NCI-H187 treated with DMSO at 0.1 percent for 48 hours (cell line): ENCODE measurements at places on chromosomes 11 and 22.

DNA sequence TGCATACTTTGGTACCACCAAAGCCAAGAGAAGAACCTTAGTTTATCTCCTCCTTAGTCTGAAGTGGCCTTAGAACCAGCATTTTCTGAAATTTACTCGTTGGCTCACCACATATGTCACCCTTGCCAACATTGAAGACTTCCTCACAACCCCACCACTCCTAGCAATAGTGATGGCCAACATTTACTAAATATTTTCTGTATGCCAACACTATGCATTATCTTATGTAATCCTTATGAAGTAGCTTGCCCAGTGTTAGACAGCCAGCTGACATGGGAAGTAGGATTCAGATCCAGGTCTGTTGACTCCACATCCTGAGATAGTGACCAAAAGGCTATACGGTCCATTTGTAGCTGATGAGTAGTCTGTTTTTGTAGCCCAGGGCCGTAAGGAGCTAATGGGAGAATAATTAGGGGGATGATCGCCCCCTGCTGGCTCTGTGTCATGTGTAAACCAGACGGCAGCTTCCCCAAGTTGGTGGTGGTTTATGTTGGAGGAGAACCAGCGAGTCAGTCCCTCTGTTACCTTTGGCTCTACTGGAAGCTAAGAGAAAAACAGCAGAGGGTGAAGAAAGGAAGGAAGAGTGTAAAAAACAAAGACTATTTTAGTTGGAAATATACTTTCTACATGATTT, 120.5 kb upstream of the RASSF10 start:
- no peak for DNase-seq

DNA sequence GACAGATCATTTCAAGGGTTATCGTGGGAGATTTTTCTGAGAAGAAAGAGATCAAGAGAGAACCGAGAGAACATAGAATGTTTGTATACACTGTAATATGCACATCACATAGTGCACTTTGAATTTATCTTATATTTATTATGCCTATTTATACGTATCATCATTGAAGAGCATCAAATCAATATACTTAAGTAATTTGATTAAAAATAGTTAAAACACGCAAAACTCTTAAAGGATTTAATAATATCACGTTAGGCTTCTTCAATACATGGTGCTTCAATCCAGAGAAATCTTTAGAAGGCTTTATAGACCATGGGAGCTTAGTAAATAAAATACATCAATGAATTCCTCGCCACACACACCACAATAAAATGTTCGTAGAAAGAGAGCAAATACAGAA, 139.5 kb upstream of the C11orf58 start:
- DNase-seq = no peak

DNA sequence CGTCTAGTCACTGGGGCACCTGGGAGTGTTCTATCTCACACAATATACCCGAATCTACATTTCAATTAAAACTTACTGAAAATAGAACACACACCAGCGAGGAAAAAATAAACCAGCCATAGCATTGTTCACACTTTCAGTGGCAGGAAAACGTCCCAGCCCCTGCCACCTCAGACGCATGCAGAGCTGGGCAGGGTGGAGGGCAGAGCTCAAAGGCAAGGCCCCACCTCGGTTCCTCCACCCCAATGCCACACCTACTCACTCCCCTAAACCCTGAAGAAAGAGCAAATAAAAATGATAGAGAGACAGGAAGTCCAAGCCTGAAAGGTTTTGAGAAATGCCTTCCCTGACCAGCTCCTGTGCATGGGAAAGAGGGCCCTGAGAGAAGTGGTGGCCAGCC, 14.8 kb downstream of the B3GNT6 start:
- no peak for DNase-seq

GRCh38 chr11:132911186-132911585, 621.1 kb downstream of the OPCML start:
- DNase-seq = no peak

GRCh38 chr11:68457216-68457897, 3.2 kb upstream of the PPP6R3 start:
- DNase-seq = no peak

GRCh38 chr11:8829556-8829955, 81.4 kb upstream of the AKIP1 start:
- no peak for DNase-seq

GRCh38 chr22:41557401-41558240, 3.2 kb upstream of the CSDC2 start:
- DNase-seq = no peak

GRCh38 chr11:85779956-85780640, 30.8 kb downstream of the SYTL2 start:
- DNase-seq = no peak

- no peak for DNase-seq
Measured at GRCh38 chr11:17475666-17476316, 854 bp downstream of the ABCC8 start.

- no peak for DNase-seq
Measured at GRCh38 chr11:69320756-69321741, 27.1 kb downstream of the MYEOV start.

DNA sequence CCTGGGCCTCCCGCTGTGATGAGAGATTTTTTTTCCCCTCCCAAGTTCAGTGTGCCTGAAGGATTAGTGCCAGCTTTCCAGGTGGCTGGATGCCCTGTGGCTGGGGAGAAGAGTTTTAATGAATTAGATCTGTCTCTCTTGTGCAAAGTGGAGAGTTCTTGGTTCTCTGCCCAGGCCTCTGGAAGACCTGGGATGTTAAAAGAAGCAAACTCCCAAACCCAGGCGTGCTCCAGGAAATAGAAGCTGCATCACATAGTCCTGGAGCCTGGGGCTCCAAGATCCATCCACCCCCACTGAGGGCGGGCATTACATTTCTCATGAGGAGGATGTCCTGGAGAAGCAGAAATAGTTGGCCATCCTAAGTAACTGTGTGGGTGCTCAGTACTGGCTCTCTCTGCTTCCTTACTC, 30.6 kb downstream of the SDHAF2 start:
- no peak for DNase-seq
